MCF 10A (cell line): ENCODE measurements at places on chromosomes 4 and X. TPM values are rescaled to one million over a fixed set of nuclear protein-coding genes. Genes with fewer than 3 reads are reported as not detected.

GRCh38 chr4:36651253-36651652, 369.8 kb downstream of the DTHD1 start:
- DNase-seq = peak; percentile 60

DNA sequence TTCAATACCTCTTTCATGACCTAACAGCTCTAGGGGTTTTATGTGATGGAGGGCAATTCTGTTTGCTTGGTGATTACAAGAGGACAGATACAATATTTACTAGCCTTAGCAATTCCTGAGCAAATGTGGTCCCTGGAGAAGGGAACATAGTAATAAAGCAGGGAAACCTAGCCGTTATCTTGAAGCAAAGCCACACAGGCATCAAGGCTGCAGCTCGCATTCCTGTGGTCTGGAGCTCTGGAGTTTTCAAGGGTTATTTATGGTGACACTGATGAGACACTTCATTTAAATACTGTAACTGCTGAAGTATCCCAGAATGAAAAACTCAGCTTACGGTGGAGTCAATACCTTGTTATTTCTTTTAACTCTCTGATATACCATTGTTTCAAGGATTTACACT, 66.8 kb downstream of the AFF2 start:
- DNase-seq = no peak

DNA sequence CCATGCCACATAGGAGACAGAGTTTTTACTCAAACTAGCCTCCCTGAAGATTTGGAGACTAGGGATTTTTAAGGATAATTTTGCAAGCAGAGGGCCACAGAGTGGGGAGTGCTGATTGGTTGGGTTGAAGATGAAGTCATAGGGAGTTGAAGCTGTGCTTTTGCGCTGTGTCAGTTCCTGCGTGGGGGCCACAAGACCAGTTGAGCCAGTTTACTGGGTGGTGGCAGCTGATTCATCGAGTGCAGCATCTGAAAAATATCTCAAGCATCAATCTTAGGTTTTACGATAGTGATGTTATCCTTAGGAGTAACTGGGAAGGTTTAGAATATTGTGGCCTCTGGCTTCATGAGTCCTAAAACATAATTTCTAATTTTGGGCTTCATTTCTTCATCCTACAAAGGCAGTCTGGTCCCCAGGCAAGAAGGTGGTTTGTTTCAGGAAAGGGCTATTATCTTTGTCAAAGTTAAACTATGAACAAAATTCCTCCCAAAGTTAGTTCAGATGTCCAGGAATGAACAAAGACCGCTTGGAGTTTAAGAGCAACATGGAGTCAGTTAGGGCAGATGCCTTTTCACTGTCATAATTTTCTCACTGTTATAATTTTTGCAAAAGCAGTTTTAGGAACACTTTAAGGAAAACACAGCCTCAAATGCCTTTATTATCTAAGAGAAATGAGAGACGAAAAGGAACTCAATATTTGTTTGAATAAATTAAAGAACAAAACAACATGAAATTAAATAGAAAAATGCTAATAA, 960.8 kb upstream of the PRKX start:
- no peak for DNase-seq

- DNase-seq = no peak
These were observed 351.1 kb downstream of the GRXCR1 start for GRCh38 chr4:43243433-43244116.

GRCh38 chr4:180923486-180923885, 1319.7 kb upstream of the TENM3 start:
- peak; percentile 3 for DNase-seq

GRCh38 chr4:56976837-56977320, 527 bp downstream of the NOA1 start:
- DNase-seq = peak; percentile 47

DNA sequence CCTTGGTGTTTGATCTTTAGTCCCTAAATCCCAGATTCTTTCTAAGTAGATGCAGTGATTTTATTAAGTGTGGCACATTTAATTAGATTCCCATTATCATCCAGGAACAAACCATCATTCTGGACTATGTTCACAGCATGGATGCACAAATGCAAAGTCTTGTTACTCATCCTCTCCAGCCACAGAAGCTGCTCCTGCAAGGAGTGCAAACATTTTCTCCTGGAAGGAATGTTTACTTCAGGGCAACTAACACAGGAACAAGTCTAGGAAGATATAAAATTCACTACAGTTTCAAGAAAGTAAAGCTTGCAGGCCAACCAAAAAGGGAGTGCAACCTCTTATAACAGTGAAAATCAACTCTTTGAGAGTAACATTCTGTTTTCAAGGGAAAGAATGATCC, 106.0 kb downstream of the IQCM start:
- no peak for DNase-seq

DNA sequence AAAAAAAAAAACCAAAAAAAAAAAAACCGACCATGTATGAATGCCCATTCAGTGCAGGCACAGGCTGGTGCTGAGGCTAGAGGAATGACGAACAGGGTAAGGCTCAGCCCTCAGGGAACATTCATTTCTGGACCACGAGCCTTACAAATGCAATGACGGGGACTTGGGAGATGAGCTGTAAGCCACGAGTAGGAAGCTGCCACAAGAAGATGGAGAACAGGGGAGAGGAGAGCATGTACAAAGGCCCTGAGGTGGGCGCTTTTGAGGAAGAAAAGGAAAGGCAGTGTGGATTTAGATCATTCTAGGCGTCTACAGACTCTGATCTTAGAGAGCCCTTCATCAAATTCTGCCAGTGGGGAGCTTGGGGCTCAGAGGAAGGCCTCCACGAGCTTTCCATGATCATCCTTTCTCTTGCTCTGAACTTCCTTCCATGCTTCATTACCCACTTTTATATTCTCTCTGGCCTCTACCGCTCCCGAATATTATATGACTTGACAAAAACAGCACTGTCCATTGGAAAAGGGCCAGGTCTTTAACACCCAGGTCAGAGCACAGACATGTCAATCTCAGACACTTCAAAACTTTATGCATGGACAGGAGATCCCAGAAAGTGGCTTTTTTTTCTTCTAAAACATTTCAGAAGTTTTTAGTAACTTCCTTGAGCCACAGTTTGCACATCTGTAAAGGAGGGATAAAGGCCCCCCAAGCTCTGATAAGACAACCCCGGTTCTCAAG, 3.3 kb upstream of the ZNF518B start:
- DNase-seq = no peak

DNA sequence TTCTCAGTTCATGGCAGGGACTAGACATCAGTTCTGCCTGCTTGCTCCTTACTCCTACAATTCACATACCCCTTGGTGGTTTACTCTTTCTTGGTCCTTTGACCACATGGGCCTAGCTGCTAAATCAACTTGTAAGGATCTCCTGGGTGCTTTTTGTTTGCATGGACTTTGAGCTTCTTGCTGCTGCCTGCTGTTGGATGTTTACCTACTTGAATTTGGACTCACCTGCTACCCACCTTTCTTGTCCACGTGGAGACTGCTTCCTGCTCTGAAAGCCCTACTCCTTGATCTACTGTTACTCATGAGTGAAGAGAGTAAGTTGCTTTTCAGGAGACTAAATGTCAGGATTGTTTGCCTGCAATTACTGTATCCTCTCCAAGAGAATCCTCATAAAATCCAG, 15.2 kb upstream of the ARHGAP24 start:
- no peak for DNase-seq

DNA sequence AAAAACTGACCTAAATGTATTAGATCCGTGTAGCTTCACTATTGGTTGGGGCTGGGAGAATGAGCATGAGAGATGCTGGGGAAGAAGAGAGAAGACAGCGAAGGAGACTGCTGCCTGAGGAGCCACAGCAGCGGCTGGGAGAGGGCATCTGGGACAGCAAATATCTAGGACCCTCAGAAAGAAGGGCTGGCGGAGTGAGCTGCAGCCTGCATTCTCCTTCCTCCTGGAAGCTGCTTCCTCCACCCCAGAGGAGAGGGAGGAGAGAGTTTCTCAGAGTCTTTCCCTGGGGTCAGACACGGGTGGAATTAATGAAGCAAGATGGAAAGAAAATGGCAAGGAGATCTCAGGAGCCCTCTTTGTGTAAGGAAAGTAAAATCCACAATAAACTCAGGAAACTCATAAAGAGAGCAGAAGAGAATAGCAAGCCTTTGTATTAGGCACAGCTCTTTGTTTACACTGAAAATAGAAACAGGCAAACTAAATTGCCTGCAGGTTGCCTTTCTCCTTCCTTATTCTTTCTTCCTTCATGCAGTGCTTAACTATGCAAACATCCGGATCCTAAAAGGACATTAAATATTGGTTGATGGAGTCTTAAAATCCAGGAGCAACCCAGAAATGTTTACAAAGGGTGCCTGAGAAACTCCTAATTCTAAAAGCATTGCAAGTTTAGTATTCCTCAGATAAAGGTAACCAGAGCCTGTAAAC, 130.3 kb upstream of the GALNT7 start:
- DNase-seq = no peak

DNA sequence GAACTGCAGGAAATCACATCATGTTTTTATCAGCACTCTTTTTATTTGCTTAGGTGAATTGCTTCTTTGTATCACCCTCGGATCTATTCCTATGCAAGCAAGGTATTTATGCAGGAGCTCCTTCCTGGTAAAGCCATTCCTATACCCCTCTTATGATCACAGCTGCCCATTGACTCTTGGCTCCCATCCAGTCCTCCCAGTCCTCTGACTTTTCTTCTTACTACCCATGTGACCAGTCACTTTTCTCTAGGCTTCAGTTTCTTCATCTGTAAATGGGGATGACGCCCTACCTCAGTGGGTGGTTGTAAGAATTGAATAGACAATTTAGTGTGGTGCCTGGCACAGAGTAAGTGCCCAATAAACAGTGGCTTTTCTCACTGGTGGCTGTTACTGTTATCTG, 144.9 kb downstream of the FHIP1A start:
- no peak for DNase-seq

DNA sequence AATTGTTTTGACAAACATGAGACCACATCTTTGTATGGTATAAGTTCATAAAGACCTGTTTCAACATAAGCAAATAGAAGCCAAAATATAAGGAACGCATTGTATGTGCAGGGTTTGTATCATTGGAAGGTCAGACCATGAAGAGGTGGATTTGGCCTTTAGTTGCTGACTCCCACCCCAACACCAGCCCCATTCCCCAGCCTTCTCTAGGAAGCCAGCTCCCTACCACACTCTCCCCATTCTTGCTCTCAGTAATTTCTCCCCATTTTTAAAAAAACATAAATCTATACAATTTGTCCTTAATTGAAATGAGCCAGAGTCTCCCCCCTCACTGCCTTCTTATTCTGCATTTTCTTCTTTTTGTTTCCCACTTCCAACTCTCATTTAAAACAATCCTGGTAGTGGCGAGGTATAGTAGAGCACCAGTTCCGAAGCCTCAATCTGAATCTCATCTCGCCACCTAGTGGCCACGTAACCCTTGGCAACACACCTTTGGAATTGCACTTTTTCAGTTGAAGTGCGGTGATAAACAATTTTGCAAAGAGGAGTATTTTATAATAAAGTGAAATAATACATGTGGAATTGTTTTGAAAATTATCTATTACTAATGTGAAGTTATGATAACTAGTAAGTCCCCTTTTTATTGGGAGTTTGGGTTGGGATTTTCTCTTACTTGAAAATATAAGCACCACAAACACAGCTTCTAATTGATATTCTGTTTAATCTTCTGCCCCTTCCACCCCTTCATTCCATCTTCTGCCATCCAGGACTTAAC, 126.6 kb downstream of the ASB9 start:
- DNase-seq = peak; percentile 67

GRCh38 chr4:38111024-38111423, 150.8 kb downstream of the PTTG2 start:
- DNase-seq = no peak

- DNase-seq = no peak
These were observed 14.1 kb downstream of the INPP4B start for GRCh38 chr4:142832022-142832421.

DNA sequence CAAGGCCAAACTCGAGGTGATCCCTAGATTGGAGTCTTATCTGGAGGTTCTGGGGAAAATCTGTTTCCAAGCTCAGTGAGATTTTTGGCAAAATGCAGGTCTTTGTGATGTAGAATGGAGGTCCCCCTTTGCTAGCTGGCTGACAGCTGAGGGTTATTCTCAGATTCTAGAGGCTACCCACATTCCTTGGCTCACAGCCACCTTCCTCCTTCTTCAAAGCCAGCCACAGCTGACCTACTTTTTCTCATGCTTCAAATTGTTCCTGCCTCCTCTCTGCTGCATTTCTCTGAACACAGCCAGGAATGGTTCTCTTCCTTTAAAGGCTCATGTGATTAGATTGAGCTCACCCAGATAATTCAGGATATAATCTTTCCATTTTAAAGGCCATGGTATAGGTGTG, 86.9 kb downstream of the VCX3A start:
- no peak for DNase-seq

DNA sequence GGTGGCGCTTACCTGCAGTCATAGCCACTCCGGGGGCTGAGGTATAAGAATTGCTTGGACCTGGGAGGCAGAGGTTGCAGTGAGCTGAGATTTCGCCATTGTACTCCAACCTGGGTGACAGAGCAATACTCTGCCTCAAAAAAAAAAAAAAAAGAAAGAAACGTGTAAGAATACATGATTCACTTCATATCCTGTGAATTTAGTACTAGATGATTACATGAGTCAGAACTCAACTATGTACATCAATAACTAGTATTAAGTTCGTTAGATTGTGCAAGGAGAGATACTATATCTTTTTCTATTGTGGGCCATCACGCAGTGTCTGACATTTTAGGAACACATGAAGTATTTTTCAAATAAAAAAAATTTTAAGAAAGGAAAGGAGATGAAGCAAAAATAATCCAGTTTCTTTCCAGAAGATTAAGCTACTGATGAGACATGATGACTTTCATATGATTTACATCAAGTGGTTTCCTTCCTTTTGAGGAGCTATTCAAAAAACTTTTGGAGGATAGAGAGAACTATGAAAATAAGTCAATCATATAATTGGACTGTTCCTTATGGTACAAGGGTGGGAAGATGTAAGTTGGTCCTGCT, 64.7 kb upstream of the EXOC1L start:
- DNase-seq = peak; percentile 64

DNA sequence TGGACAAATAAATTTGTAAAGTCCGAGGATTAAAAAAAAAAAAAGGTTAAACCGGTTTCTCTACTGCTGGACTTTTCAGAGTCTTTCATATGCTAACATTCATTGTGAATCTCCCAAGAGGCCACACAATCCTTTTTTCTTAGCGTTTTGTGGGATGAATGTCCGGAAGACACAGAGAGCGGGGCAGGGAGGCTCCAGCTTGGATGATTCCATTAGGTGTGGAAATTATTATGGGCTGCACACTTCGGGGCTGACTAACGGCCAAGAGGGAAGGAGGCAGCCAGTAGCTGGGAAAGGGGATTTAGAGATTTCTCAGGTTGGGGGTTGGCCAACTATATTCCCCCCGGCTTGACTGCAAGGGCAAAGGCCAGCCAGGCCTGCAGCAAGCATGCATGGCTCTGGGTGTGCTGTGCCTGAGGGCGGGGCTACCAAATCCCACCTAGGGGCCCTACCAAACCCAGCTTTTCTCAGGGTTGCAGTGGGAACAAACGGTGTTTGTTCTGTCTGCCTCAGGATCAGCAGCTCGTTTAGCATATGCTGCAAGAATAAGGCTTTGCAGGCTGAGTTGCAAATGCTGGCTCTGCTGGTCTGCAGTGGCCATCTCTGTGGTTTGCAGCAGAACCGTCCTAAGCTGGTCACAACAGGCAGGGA, 28.6 kb downstream of the NYX start:
- DNase-seq = no peak

Gene MAGEC1
- not detected in 2 replicates for total RNA-seq

Gene CASK
- total RNA-seq = 34.9 and 43.2 TPM in 2 replicates

Gene RTL9
- not detected in 2 replicates for total RNA-seq

Gene PCDH10
- total RNA-seq = not detected in 2 replicates

Gene TEX13D
- not detected in 2 replicates for total RNA-seq

Gene RADX
- 2.2 TPM in 2 replicates for total RNA-seq

Gene ITM2A
- not detected in 2 replicates for total RNA-seq
